ENCODE measurements at places on chromosomes 12 and 14. TPM values are rescaled to one million over a fixed set of nuclear protein-coding genes. Genes with fewer than 3 reads are reported as not detected.

RPL10L gene
- polyA plus RNA-seq, result not detected

PTHLH gene
- 0.53 TPM for polyA plus RNA-seq

TMEM63C gene
- polyA plus RNA-seq, result 0.01 TPM

NACA gene
- 848 TPM for polyA plus RNA-seq

GZMB gene
- 1.4 TPM for polyA plus RNA-seq

IFNG-AS1 gene
- 0.34 TPM for polyA plus RNA-seq

GPRC5A gene
- polyA plus RNA-seq, result 0.61 TPM

CFAP54 gene
- 0.11 TPM for polyA plus RNA-seq

TBX5 gene
- 8.1 TPM for polyA plus RNA-seq

RD3L gene
- polyA plus RNA-seq, result 41.5 TPM

COL2A1 gene
- polyA plus RNA-seq, result not detected

PTCSC3 gene
- polyA plus RNA-seq, result not detected

KRAS gene
- 16.1 TPM for polyA plus RNA-seq

TSPAN8 gene
- polyA plus RNA-seq, result 0.30 TPM

ABCC9 gene
- 16.9 TPM for polyA plus RNA-seq

PNN gene
- polyA plus RNA-seq, result 22.8 TPM

ULK1 gene
- 24.7 TPM for polyA plus RNA-seq

L2HGDH gene
- 2.5 TPM for polyA plus RNA-seq

TMCC3 gene
- polyA plus RNA-seq, result 0.69 TPM

ANKRD9 gene
- 60.2 TPM for polyA plus RNA-seq

GLIPR1 gene
- polyA plus RNA-seq, result 1.2 TPM

SOAT2 gene
- polyA plus RNA-seq, result not detected

RAB35 gene
- polyA plus RNA-seq, result 44.6 TPM
